ENCODE measurements at places on chromosomes 13 and 19.

- no peak for DNase-seq
Observed at GRCh38 chr13:63085851-63086250, 1670.2 kb upstream of the PCDH20 start.

DNA sequence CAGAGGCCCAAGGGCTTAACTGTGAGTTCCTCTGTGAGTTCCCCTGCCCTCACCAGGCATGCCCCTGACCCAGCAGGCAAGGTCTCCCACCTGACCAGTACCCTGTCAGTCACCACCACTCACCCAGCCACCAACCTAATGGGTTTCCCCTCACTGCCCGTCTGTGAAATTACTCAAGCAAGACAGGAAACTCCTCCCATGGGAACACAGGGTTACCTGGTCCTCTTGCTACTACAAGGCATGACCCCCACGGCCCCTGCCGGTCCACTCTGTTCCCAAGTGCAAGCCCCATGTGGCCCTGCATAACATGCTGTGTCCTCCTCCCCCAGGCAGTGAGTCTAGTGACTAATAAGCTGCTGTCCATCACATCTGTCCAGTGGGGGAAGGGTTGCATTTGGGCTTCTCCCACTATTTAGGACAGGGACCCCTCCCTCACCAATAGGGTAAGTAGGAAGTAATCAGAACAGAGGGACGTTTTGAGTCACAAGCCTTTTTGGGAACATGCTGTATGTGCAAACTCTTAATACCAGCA, 8.0 kb upstream of the DHRS12 start:
- DNase-seq = no peak

- DNase-seq = no peak
Observed at GRCh38 chr19:46530636-46531035, 35.0 kb upstream of the PNMA8B start.

GRCh38 chr13:111476197-111476596, 155.8 kb downstream of the TEX29 start:
- no peak for DNase-seq

- no peak for DNase-seq
Observed at GRCh38 chr19:51721905-51722304, 1.9 kb downstream of the HAS1 start.

DNA sequence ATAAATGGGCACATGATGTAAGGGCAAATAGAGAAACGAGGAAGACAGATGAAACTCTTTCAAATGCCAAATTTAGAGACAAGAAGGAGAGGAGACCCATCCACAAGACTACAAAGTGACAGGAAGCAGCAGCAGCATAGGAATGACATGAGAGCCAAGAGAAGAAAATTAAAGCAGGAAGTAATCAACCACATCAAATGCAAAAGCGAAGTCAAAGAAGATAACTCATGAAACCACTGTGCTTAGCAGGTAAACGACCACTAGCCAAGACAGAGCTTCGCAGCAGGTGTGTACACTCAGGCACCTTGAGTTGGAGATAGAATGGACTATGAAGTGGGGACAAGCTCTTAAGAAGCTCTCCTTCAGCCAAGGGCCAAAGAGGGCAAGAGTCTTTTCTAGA, 64.1 kb downstream of the KLF12 start:
- no peak for DNase-seq

- no peak for DNase-seq
Observed at GRCh38 chr13:101178406-101178805, 237.9 kb downstream of the NALCN start.

DNA sequence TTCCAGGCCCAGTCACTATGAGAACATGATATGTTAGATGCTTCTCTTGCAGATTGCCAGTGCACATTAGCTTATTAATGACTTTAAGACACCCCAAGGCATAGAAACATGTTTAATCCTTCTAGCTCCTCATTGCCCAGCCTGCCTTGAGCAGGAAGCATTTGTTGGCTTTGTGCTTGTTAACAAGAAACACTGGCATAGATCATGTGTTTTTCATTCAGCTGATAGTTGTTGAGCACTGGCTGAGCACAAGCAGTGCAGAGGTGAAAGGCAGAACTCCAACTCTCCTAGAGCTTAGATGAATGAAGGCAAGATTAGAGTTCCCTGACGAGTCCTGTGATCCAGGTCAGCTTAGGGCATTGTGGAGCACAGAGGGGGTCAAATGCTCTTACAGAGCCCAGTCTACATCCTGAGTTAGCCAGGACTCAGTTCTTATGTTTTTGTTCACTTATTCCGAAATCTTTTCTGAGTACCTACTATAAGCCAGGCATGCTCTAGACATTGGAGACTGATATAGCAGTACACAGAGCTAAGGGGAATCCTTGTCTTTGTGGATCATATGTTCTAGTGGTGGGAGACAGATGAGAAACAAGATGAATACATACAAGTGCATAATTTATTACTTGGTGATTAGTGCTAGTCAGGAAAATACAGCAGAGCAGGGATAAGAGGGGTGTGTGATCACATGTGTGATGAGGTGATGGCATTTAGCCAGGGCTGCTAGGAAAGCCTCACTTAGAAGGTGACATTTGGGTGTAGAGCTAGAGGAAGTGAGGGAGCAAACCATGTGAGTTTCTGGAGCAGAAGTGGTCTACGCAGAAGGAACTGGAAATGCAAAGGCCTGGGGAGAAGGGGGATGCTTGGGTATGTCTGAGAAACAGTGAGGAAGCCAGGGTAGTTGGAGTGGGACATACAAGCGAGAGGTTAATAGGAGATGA, 101.2 kb downstream of the WASF3 start:
- DNase-seq = no peak

- DNase-seq = no peak
Observed at GRCh38 chr19:12825254-12826131, 8.9 kb downstream of the RTBDN start.

GRCh38 chr13:33526718-33527117, 241.2 kb upstream of the STARD13 start:
- no peak for DNase-seq

GRCh38 chr13:105920370-105920769, 615.1 kb downstream of the EFNB2 start:
- no peak for DNase-seq

DNA sequence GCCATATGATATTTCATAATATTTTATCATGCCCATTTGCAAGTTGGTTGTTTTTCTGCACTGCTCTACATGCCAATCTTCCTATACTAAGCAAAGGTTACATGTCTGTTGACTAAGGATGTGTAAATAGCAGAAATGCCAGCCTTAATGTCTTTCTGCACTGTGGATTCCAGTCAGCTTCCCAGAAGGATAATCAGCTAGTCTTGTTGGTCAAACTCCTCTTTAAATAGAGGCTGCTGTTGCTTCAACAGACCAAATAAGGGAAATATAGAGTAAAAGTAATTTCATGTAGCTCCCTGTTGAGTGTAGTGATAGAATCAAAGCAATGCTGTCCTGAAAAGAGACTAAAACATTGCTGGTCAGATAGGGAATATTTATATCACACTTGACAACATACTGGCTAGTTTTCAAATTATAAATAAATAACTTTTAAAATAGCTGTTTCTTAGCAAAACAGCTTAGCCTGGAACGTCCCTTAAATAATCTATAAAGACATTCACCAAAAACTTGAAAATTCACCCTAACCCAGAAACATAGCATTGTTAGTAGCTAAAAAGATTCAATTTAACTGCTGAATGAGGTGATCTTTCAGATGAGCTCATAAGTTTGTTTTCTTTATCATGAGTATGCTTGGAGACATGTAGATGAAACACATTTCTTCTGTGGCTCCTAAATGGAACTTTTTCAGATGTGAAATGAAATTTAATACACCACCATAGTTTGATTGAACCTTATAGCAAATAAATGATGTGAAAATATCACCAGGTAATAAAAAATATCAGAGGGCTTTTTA, 56.6 kb downstream of the FRY start:
- DNase-seq = no peak

DNA sequence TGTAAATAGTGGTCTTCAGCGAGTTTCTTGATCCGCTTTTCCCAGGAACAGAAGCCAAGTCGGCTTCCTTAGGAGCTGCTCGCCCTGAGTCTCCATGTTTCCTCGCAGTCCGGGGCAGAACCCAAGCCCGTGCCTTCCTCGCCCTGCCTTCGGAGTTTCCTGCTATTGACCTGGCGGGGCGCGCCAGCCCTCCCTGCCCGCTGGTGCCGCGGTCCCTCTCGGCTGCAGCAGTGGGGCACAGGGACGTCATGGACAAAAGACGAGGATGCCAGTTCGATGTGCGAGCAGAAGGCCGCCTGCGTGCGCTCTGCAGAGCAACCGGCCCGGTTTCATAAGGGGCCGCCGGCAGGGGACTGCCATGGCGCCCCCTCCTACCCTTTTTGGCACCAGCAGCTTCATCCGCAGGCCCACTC, 156.6 kb downstream of the TM9SF2 start:
- DNase-seq = no peak

DNA sequence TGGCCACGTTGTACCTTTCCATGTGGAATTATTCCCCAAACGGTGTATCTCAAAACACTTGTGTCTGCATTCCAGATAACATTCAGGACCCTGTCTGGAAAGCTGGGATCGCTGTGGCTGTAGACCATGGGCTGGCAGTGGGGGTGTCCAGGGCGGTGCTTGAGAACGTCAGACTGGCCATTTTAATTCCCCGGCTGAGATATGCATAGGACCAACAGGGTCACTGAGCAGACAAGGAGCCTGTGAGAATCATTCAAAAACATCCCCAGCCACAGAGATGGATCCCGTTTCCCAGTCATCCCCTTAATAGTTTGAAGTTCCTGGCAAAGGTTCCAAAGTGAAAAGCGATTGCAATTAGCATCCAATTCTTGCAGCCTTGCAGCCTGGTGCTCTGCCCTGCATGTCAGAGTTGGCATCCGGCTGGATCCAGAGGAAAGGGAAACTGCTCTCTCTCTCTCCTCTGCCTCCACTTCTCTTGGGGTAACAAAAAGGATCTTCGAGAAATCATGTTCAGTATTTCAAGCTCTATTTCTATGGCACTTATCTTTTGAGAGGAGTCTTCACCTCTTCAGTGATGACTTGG, 41.6 kb downstream of the IFT88 start:
- no peak for DNase-seq

DNA sequence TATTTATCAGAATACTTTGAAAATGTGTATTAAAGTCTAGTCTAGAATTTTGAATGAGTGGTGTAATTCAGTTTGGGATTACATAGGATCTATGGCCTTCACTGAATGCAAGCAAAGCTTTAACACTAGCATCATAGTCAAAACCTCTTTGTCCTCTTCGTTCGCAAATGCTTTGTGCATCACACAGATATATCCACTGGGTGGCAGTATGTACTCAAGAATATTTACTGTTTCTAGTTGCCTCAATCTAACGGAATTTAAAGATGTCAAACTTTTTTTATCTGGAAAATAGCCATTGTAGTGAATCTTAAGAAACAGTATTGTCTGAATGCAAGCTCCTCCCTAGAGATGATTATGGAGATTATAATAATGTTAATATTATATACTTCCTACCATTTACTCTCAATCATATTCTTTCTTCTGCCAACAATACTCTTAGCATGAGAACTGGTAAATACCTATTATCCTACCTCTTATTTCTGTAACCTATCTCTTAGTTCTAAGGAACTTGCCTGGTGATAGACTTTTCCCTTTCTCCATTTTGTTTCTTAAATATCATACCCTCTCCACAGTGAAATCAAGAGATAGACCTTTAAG, 25.8 kb downstream of the LACC1 start:
- peak; percentile 9 for DNase-seq

DNA sequence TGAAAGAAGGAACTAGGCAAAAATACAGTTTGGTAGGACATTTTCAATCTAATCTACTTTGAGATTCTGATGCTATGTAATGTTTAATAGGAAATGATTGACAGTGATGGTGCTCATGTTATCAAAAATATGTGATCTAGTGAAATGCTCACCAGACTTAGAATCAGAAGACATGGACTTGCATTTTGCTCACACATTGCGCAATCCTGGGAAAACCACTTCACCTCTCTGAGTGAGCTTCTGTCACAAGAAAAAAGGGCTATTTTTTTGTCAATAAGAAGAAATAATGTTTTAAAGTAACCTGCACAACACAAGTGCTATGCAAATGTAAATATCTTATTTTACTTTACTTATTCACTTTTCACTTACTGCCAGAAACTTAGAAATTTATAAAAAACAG, 380.9 kb upstream of the HTR2A start:
- no peak for DNase-seq

DNA sequence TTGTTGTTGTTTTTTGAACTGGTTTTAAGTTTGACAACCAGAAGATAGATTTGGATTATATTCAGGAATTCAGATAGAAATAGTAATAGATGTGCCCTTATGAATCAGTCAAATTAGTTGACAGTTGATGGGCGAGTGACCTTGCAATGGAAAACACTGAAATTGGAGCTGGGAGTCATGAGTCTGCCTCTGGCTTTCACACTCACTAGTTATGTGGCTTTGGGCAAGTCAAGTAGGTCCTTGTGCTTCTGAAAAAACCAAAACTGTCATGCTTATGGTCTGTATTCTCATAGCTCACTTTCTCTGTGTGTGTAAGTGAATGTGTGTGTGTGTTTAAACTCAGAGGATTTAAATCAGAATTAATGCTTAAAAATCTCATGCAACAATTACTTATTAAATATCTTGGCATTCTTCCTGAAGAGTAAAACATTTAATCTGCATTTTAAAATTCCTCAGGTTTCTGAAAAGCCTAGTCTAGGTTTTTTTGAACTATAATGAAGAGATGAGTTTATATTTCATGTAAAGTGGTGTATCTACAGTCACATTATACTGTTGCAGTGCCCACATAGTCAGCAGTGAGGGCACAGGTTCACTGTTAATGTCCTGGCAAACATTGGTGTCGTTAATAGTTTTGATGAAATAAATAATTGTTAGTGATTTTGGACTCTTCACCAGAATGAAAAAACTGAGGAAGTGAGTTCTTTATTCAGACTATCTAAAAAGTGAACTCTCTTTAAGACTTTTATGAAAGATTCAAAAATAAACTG, 32.5 kb downstream of the UCHL3 start:
- no peak for DNase-seq
